ENCODE measurements at places on chromosomes 12 and 14.

- DNase-seq, result no peak
Observed at GRCh38 chr12:55720894-55721444, 776 bp downstream of the RDH5 start.

- no peak for DNase-seq
Observed at GRCh38 chr12:124008595-124008994, 35.6 kb downstream of the ZNF664 start.

GRCh38 chr12:48997719-48998496 is 1.3 kb downstream of the DDN start:
- no peak for DNase-seq

DNA sequence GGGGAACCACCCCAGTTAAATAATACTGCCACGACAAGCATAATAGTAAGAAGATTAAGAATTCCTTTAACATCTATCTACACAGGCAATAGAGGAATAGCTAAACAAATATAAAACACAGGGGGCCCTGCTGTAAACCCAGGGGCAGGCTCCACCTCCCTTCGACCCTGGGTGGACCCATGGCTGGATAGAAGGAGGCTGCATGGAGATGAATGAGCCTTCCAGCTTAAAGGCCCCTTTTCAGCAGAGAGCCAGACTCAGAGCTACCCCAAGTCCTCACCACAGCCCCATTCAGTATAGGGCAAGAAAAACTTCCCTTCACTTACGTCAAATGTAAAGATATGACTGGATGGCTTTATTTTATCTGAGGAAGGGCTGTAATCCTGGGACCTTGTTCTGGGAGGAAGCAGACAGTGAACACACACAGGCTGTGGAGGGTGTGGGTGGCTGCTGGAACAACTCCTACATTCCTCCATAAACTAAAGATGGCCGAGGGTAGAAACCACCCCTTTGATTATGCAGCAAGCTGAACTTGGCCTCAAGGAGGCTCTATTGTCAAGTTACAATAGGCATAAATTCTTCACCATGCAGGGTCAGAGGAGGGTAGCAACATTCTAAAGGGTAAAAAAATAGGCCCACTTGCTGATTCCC is 30.4 kb downstream of the NUAK1 start:
- no peak for DNase-seq

GRCh38 chr14:85421186-85421877 is 108.6 kb upstream of the FLRT2 start:
- no peak for DNase-seq

DNA sequence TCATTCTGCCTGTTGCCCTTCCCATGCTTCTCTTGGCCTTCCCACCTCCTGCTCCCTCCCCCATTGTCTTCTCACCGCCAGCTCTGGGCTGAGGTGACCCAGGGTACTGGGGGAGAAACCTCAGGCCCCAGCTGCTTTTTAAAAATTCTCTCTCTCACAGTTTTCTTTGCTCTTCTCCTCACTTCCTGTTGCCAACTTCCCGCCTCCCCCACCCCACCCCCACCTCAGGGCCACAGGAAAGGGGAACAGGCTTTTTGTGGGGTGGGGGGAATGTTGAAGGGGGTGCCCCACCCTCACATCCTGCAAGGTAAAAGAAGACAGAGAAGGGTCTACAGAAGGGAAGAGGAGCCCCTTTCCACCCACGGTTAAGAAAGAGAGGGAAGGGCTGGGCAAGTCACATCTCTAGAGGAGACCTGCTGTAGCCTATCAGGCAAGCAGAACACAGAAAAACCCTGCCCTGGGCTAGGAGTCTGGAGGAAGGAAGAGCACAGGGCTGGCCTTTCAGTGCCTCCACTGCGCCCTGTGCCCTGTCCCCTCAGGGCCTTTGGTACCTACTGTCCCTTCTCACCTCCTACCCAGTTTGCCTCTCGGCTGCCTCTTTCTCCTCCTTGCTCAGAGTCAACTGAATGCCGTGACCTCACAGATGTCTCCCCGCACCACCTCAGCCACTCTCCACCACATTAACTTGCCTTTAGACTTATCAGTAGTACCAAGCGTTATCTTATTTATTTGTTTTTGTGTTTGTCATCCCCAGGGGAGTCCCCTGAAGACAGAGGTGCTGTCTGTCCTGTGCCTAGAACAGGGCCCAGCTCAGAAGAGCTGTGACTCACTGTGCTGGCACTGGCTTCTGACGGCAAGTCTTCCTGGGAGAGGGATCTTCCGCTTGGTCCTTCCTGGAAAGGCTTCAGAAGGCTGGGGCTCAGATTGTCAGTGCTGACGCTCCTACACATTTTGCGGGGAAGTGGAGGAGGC is 1.7 kb downstream of the ARHGAP9 start:
- peak; percentile 51 for DNase-seq

DNA sequence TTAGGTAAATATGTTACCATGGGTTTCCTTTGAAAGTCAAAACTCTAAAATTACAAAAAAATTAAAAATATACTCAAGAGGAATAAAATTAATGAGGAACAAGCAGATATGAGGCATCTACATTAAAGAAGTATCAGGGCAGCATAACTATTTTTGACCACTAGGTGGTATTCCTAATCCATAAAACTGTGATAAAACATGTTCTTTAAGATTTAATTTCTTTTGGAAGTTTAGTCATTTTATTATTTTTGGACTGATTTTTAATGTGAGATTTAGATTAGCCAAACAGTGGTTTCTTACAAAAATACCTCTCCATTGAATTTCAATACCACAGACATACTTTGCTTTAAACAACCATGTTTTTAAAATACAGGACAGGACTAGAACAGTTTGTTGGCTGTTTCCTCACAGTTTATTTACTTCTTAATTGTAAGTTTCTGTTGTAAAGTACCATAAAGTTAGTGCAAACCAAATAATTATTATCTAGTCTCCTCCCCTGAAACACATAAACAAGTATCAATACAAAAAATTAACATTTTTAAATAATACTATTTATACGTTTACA is 49.8 kb downstream of the NTS start:
- DNase-seq, result no peak

DNA sequence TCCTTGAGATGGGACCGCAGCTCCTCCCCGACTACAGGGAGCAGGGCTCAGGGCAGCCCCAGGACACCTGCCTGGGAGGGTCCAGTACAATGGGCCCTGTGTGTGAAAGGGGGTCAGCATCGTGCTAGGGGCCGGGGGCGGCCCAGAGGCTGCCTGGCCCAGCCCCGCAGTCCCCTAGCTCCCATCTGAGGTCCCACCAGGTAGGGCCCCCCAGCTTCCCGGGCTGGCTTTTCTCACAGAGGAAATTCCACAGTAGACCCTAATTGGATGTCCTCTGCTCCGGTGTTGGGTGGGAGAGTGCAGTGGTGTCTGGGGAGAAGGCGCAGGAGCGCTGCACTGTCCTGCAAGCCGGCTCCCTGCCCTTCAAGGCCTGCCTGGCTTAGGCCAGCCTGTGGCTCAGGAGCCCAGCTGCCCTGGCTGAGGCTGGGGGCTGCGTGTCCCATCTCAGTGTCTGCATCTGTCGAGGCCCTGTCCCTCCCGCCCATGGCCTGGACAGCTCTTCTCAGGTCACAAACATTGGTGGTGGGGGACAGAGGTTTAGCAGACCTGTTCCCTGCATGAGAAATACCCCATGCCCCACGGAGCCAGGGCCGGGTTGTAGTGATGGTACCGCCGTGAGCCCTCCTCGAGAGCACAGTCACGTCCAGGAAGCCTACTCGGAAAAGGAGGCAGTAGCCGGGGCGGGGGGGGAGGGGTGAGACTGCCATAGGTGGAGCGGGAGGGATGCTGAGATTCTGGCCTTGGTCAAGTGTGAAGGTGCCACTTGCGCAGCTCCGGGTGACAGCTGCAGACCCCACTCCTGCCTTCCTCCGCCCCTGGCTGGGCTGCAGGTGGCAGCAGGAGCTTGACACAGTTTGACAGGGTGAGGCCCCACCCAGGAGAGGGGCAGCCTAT is 11.6 kb downstream of the HIP1R start:
- no peak for DNase-seq

- DNase-seq, result no peak
Observed at GRCh38 chr12:124618291-124618902, 51.0 kb upstream of the NCOR2 start.

GRCh38 chr14:88599761-88600439 is 37.1 kb downstream of the ZC3H14 start:
- DNase-seq, result peak; percentile 21

DNA sequence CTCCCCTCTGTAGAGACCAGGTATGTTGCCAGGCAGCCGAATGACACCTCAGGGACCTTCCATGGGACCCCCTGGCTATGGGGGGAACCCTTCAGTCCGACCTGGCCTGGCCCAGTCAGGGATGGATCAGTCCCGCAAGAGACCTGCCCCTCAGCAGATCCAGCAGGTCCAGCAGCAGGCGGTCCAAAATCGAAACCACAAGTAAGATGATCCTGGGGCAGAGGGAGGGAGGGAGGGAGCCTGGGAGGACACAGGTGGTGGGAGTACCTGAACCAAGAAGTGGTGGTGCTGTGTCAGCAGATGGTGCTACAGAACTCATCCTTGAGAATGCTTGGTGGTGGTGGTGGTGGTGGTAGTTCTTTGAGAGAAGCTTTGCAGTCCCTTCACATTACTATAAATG is 1.0 kb downstream of the SMARCD1 start:
- no peak for DNase-seq

- DNase-seq, result no peak
Observed at GRCh38 chr14:34359420-34360117, 102.5 kb downstream of the SPTSSA start.

All from stimulated activated CD4-positive, alpha-beta T cell treated with anti-CD3 and anti-CD28 coated beads, Interleukin-2, amount 100 ng/mL, for 24 hours (primary cell).